T-helper 9 cell (primary cell): ENCODE measurements at places on chromosomes 4 and X.
A peak's percentile ranks its signal among the peaks of the same experiment; 100 is the strongest.

GRCh38 chr4:122602277-122603142, 18.4 kb downstream of the IL21 start:
- no peak for DNase-seq

DNA sequence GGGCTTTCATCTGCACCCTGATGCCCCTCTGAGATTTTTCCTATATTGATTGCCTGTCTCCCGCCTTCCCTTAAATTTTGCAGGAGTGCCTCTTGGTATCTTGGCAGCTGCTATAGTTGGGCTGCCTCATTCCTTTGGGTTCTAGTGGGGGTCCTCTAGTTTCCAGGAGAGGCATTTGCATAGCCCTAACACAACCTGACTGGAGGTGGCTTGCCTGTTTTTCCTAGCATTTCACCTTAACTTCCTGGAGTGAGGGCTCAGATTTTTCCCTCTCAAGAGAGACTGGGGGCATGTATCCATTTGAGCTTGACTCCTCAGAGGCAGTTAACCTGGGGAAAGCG, 46.0 kb downstream of the UGT2A3 start:
- DNase-seq = no peak

DNA sequence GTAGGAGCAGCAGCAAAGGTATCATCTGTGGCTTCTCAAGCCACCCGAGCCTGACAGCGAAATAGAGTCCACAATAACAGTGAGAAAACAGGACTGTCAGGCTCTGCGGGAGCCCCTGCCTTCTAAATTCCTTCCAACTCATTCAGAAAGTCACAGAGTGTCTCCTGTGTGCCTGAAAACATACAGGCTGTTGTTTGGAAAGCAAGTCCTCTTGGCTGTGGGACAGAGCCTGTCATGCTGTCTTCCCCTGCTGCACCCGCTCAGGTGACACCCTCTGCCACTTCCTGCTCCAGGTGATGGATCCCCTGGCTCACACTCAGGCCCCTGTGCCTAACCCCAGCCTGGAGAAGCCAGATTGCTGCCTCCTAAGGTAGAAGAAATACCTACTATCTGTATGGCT, 152.3 kb downstream of the RAB28 start:
- no peak for DNase-seq

- no peak for DNase-seq
Observed at GRCh38 chrX:11611965-11612364, 53.8 kb downstream of the ARHGAP6 start.

GRCh38 chr4:181121733-181122132, 1121.5 kb upstream of the TENM3 start:
- no peak for DNase-seq

GRCh38 chr4:123936621-123937043, 540.0 kb downstream of the SPRY1 start:
- DNase-seq = no peak

DNA sequence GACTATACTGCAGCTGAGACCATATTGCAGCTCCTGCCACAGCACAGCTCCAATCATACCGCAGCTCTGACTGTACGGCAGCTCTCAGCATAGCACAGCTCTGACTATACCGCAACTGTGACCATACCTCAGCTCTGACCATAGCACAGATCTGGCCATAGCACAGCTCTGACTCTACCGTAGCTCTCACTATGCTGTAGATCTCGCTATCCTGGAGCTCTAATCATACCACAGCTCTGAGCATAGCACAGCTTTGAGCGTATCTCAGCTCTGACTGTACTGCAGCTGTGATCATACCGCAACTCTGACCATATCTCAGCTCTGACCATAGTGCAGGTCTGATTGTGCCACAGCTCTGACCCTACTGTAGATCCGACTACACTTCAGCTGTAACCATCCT, 139.2 kb downstream of the ASMT start:
- DNase-seq = no peak

GRCh38 chrX:49919617-49920016, 2.8 kb upstream of the CLCN5 start:
- peak; percentile 17 for DNase-seq

GRCh38 chr4:169151671-169152070, 119.1 kb downstream of the SH3RF1 start:
- DNase-seq = no peak

DNA sequence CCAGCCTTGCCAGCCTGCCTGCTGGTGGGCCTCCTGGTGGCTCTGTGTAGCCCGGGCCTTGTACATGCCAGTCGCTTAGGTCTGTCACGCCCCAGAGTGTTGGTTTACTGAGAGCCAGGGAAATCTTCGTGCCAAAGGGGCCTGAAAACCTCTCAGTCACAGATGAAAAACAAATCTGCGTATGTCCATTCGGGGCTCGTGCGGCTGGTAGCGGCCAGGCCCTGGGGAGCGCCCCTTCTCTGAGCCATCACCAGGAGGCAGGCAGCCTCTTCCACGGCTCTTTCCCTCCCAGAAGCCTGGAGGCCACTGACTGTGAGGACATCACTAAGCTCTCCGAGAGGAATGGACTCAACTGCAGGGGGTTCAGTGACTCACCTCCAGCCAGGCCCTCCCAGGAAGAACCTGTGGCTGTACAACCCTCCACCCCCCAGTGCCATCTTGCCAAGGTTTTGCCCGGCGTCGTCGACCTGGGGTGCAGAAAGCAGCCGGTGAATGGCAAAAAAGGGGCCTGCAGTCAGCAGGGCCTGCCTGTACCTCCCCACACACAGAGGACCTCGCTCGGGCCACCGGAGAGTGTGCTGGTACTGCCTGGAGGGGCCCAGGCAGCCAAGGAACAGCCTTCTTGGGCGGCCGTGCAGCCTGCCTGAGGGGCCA, 162.2 kb downstream of the BCOR start:
- no peak for DNase-seq

DNA sequence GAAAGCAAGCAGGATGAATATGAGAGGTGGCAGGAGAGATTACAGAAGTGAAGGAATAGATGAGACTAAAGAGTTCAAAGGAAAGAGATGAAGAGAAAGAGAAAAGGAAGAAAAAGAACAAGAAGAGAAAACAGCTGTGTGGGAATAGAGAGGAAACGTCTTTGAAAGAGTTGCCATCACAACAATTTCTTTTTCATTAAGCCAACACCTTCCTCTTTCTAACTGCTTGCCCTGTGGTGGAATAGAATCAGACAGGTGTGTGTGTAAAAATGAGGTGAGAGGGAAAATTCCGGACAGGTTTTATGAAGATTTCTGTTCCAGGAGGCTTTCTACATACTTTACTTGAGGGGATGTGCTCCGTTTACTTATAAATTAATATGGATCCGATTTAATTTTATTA, 28.8 kb downstream of the DTHD1 start:
- no peak for DNase-seq

DNA sequence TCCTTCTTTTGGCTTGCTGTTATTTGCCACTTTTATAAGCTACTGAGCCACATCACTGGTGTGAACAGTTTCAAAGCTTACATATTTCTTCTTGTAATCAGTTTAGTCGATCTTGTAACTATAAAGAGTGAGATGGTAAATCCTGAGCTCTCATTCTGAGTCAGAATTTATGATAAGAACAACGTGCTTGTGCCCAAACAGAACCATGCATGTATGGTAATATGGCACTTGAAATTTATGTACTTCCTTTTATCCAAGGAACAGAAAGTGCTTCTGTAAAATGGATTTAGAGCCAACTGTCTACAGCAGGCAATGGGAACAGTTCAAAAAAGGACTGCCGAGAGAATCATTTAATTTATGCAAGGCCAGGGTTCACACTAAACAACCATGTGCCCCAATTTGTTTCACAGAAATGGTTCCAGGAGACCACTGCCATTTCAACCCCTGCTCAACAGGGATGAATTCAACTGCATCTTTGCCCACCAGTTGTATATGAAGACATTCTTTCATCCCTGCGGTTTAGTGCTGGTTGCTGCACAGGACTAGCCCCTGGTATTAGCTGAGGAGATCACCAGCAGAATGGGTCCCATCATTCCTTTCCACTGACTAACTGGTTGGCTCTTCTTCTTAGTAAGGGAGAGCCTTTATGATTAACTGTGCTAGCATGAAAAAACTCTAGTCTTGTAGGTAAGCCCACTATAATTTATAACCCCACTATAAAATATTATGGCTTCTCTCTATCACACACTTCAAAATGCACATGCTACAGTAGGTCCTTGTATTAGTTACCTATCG, 162.9 kb upstream of the PGRMC2 start:
- no peak for DNase-seq

GRCh38 chrX:70808942-70809940, 99.3 kb downstream of the TEX11 start:
- DNase-seq = no peak

DNA sequence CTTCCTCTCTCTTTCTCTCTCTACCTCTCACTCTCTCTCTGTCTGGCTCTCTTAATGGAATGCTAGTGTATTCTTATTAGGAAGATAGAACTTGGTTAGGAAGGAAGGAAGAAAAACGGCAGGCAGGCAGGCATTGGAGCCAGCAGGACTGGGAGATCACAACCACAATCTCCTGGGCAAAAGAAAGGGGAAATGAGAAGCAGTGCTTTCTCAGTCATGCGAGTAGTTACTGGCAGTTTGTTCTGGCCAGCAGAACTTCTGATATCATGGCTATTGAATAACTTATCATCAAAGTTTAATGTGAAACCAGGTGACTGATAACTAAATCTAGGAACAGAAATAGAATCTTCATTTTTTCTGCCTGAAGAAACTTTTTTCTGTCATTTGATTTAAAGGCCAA, 60.9 kb upstream of the PAGE1 start:
- no peak for DNase-seq

GRCh38 chr4:138560448-138560847, 318.3 kb upstream of the SLC7A11 start:
- no peak for DNase-seq

GRCh38 chr4:124505211-124505610, 207.3 kb downstream of the ANKRD50 start:
- no peak for DNase-seq
